ENCODE measurements at places on chromosomes 6 and 20.

DNA sequence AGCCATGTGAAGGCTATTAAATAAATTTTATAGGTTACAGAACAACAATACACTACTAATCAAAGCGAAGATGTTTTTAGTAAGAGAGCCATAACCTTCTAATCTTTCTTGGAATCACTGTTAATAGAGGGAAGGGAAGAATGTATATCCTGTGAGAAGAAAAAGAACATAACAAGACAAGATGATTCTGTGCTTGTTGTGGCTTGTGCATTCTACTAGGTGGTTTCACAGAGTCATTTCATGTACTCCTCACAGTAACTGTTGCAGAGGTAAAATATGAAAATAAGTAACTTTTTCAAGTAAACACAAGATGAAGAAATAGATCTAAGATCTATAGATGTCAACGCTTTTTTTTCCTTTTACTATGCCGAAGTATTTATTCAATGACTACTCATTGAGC lies 116.9 kb upstream of the FAM83B start:
- no peak for DNase-seq

DNA sequence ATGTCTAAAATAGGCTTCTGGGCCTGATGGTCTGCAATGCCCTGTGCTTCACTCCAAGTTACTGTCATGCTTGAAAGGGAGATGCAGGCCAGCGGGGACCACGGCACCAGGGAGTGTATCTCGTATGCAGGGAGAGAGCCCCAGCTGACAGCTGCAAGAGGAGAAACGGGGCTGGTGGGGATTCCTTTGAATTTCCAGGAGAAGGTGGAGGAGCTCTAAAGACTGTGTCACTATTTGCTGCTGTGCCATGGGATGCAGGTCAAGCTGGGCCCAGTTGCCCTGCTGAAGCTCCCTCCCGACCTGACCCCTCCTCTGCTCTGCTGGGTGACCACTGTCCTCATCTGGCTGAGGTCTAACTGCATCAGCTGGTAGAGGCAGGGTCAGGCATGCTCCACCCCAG lies 989 bp downstream of the CST1 start:
- DNase-seq, result no peak

DNA sequence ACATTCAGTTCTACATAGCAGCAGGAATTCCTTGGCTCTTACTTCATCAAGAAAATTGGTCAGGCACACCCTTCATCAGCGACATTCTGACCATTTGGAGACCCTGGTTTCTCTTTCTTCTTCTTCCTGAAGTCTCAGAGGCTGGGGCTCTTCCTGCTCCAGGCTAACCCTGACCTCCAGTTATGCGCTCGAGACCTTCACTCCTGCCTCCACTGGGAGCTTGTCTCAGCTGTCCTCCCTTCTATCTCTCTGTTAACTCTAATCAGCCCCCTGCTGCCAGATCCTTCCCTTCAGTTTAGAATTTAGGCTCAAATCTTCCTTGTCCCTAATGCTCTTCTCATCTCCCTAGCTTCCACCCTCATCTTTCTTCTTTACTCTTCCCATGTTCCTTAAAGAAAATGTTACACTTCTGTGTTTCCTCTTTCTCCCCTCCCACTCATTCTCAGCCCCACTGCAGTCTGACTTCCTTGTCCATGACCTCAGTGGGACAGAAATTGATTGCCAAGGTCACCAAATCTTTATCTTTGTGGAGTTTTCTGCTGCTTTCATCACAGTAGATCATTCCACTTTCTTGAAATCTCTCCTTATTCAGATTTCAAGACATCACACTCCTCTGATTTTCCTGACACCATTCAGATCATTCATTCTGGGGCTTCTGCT lies 8.4 kb upstream of the HLA-DOA start:
- no peak for DNase-seq

DNA sequence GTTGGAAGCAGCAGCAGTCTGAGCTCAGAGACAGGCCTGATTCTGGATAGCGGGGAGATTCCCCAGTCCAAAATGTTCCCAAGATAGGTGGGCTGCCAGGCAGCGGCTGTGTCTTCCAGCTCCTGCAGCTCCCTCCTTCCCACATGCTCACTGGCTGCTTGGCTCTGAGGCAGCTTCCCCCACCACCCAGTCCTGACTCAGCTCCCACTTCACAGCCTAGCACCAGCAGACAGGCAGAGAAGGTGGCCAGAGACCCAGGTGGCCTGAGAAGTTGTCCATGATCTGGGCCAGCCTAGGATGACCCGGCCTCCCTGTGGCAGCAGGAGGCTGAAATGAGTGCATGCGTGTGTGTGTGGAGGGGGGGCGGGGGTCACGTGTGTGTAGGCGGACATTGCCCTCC lies 94.9 kb downstream of the MDGA1 start:
- no peak for DNase-seq

GRCh38 chr6:166927935-166928643 lies 28.3 kb downstream of the RNASET2 start:
- no peak for DNase-seq

- no peak for DNase-seq
Observed at GRCh38 chr20:46973766-46974165, 79.1 kb downstream of the EYA2 start.

- DNase-seq, result no peak
Observed at GRCh38 chr6:46284475-46284874, 113.7 kb upstream of the ENPP5 start.

DNA sequence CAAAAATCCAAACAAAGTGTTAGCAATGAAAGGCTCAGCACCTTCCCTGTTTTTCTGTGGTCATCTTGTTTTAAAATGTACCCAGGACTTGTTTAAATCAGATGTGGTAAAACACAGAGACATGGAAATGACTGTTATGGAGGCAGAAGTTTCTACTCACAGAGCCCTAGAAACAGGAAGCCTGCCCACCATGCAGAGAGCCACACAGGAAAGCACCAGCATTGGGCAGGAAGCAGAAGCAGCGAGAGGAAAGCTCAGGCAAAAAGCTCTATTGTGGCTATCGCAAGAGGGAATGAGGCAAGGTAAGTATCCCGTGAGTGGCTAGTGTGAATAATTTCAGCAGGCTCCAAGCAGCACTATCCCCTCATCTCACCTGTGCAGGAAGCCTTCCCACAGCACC lies 42.8 kb downstream of the GPR6 start:
- DNase-seq, result no peak

- DNase-seq, result no peak
Observed at GRCh38 chr6:157946053-157946617, 35.5 kb upstream of the SYNJ2 start.

GRCh38 chr6:63609231-63609630 lies 26.4 kb upstream of the PHF3 start:
- no peak for DNase-seq

DNA sequence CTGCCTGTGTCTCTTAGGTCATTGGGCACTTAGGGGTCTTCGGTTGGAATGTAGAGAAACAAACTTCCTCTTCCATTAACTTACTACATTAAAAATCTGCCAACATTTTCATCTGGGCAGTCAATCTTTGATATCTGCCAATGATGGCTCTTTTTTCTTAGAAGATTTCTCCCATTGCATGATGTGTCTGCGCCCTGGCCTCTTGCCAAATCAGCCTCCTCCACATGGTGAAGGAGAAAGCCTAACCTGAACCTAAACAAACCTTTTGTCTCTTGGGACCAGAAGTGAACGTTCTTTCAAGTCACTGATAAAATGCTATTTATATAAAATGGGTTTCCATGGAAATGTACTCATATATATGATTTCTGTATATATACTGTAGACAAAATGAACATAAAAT lies 998.9 kb upstream of the GJE1 start:
- DNase-seq, result no peak

DNA sequence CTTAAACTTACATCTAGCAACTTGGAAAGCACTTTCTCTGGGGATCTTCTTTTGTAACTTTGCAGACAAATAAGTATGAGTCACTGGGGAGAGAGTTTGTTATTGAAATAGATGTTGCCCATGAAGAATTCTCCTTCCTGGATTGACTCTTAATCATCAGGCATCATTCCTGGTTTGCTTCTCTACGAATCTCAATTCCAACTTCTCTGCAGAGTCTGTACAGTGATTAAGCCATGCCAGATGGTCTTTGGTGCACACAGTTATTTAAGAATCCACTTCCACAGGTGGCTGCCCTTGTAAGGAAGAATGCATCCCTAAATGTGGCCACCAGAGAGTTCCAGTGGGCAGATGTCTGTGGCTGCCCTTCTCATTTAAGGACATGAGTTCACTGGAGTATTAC lies 25.7 kb downstream of the MYCT1 start:
- DNase-seq, result no peak

DNA sequence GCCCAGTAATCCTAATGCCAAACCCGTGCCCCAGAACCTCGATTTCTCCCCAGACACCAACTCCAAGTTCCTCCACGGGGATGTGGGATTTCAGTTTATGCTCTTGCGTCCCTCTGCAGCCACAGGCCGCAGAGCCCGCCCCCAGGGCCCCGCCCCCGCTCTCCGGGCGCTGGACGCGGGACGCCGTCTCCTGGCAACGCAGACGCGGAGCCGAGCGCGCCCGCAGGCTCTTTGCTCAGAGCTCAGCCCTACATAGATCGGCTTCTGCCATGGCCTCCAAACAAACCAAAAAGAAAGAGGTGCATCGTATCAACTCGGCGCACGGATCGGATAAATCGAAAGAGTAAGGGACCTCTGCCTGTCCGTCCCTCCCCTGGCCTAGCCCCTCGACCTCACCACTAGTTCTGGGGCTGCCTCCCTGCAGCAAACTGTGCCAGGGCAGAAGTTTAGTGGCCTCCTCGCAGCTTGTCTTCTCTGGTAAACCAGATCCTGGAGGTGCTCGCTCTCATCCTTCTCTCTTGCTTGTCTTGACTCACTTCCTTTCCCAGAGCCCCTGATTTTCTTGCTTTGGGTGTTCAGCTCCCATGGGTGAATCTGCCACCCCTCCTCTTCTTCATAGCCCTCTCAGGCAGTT lies at the start of gene ADGB:
TSS of gene ADGB (plus strand) at position 201 of the 634 bp plus-strand sequence. CDS start at position 270, 69 bp downstream.
- no peak for DNase-seq

DNA sequence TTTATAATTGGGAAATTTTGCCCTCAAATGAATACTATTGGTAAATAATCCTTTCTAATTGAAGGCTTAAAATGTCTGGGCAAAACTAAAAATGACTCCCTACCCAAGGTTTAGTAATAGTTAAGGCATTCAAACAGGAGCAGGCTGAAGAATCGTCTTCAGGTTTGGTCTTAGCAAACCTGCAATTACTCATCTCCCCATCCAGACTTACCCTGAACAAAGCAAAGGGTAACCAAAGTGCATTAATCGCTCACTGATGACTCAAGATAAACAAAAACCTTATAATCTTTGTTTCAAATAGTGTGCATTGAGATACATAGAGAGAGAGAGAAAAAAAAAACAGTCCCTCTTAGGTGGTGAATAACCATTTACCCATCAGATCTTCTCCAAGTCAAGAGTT lies 225.5 kb downstream of the BMP2 start:
- no peak for DNase-seq

GRCh38 chr6:117483645-117484016 lies 1.2 kb downstream of the DCBLD1 start:
- DNase-seq, result no peak

- no peak for DNase-seq
Observed at GRCh38 chr6:56853541-56853940, 101.4 kb upstream of the BEND6 start.

GRCh38 chr6:7241709-7242645 lies 71.0 kb downstream of the SSR1 start:
- no peak for DNase-seq

GRCh38 chr20:19495905-19496703 lies 262.0 kb upstream of the RIN2 start:
- no peak for DNase-seq
